ENCODE measurements at places on chromosomes 7 and 10.
A peak's percentile ranks its signal among the peaks of the same experiment; 100 is the strongest.

- DNase-seq: no peak
Observed at GRCh38 chr10:49081547-49082275, 33.6 kb downstream of the VSTM4 start.

- no peak for DNase-seq
Observed at GRCh38 chr7:116990056-116990455, 36.8 kb downstream of the ST7 start.

GRCh38 chr10:36492590-36493515, 632.5 kb upstream of the ANKRD30A start:
- no peak for DNase-seq

- no peak for DNase-seq
Observed at GRCh38 chr7:49486974-49487829, 286.2 kb upstream of the VWC2 start.

DNA sequence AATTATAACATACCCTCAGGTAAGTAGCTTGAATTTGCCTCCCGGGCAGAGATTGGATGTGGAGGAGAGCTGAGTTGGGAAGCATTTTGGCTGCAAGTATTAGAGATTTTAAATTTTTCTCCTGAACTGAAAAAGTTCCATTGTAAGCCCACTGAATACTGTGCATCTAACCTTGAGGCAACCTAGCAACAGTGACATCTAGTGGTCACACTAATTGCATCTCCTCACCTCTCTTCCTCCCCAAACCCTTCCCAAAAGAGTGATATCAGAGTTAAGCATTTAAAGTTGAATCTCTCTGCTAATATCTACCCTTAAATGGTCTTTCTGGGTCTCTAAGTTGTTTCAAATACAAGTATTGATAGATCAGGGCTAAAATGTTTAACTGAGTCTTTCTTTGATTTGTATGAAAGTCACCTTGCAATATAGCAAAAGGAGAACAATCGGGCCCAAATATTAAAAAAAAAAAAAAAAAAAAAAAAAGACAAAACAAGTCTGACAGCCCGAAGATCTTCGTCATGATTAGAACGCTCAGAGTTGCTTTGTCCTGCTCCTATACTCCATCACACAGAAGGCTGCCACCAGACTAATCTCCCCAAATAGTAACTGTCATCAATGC, 40.4 kb upstream of the DLX5 start:
- DNase-seq: peak; percentile 58

DNA sequence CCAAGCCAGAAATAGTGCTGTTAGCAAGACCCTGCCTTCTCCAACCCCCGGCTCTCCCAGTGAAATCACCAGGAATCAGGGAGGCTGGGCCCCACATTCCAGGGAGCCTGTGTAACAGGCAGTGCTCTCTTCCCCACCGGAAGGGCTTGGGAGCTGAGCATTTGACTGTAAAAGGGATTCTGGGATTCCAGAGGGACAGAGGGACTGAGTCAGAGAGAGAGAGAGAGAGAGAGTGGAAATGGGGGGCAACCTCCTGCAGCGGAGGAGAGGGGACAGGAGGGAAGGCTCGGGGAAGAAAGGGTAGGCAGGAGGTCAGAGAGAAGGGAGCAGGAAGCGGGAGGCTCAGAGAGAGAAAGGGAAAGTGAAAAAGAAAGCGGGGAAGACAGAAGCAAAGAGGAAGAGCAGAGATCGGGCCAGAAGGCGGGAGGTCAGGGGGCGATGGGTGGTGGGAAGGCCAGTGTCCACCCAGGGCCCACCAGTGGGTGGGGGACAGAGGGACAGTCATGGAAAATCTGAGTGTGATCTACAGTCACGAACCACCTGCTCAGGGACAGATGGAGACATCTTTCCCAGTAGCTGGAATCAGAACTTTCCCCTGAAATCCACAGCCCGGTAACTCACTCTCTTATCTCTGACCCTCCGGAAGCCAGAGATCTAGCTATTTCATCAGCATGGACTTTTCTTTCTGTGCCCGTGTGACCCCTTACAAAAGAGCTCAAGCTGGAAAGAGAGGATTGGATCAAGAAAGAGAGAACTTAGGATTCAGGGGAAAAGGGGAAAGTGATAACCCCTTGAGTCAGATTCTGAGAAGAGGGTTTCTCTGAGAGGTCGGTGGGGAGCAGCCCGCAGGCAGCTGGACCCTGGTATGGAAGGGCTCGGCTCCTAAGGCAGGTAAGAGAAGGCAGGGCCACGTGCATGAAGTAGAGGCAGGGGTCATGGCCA, 4.6 kb upstream of the SERPINE1 start:
- DNase-seq: no peak

DNA sequence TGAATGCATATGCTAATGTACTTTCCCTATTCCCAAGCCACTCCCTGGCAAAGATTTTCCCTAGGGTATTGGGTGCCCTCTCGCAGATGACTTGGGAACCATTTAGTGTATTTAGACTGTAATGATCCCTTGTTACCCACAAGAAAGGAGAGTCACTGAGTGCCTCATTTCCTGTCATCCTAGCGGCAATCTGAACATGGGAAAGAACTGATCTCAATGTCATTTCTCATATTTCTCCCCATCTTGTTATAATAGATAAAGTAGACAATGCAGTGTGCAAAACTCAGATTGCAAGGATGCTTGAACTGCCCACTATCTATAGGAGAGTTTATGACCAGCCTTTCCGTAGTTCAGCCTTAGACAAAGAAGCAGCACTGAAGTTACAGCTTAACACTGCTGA, 123.3 kb downstream of the MICU1 start:
- DNase-seq: no peak

All from MM.1S (cell line).